GM10248 (cell line): ENCODE measurements at places on chromosomes 2 and 18.

DNA sequence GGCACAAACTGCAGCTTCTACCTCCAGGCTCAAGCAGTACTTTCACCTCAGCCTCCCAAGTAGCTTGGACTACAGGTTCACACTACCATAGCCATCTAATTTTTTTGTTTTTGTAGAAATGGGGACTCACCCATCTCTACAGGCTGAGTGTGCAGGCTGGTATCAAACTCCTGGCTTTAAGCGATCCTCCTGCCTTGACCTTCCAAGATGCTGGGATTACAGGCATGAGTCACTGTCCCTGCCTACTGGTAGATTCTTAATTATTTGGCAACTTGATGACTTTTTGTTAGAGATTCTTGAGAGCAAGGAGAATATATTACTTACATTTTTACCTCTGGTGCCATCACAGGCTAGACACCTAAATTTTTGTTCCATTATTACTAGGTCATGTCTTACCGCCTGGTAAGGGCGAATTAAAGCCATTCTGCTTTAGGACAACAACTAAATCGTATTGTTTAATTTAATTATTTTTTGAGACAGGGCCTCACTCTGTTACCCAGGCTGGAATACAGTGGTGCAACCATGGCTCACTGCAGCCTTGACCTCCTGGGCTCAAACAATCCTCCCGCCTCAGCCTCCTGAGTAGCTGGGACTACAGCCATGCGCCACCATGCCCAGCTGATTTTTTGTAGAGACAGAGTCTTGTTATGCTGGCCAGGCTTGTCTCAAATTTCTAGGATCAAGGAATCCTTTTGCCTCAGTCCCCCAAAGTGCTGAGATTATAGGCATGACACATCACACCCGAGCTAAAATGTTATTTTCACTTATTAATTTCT lies 15.7 kb downstream of the DYNC1I2 start:
- DNase-seq, result no peak

DNA sequence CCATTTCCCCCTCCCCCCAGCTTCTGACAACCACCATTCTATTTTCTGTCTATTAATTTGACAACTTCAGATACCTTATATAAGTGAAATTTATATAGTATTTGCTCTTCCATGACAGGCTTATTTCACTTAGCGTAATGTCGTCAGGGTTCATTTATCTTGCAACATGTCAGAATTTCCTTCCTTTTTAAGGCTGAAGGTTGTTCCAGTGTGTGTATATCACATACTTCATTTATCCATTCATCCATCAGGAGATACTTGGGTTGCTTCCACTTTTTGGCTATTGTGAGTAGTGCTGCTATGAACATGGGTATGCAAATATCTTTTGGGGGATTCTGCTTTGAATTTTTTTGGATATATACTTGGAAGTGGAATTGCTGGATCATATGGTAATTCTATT lies 7.4 kb downstream of the BCL2L11 start:
- no peak for DNase-seq

- DNase-seq, result no peak
Measured at GRCh38 chr2:197934261-197934933, 130.0 kb downstream of the PLCL1 start.

GRCh38 chr18:46528037-46528436 lies 129.0 kb downstream of the LOXHD1 start:
- DNase-seq, result no peak

DNA sequence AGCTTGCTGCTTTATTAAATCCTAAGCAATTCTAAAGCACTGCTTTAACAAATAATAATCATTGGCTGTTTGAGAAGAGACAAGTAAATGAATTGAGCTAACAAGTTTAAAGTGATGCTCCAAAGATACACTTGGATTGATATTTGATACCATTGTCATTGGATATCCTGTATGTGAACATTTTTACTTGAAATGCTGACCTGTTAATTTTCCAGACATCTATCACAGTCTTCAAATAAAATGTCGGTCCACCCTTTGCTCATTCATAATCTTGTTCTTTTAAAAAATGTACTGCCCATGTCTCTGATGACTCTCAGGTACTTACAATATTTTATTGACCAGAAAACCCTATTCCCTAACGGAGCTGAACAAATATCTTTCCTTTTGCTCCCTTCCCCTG lies 202.1 kb downstream of the DYSF start:
- DNase-seq, result no peak

GRCh38 chr2:72141032-72141645 lies 6.5 kb downstream of the CYP26B1 start:
- no peak for DNase-seq

DNA sequence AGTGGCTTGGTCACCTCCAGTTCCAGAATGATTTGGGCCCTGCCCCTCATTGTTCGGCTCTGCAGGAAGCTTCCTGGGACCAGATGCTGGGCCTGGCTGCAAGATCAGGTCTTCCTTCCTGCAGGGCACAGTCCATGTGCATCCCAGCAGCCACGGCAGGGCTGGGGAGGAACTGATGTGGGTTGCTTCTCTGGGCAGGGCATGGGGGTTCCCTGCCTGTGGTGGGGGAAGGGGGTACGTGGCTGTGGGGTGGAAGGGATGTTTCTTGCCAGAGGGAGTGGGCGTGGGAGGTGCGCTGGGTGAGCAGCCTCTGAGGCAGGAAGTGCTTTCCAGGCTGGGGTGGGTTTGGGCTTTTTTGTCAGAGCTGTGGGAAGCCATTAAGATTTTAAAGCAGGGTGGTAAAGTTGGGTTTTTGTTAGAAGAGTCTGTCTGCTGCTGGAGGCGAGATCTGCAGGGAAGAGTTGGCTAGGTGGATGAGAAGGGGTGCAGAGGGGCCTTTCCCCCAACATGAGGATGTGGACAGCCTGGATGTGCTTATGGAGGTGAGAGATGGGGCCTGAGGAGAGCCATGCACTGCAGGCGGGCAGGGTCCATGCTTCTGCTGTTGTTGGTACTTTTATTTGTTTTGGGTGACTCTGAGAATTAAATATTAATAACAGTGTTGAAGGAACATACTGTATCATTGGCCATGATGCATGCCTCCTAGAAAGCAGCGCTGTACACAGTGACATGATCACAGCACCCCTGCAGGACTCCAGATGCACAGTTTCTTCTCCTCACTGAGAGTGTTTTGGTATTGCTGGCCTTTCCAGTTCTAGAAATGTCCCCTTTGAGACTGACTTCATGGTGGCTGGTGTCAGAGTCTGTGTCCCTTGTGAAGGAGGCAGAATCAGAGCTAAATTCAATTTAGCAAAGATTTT lies 45.3 kb downstream of the DGKD start:
- DNase-seq, result no peak

- DNase-seq, result peak; percentile 56
Measured at GRCh38 chr2:37892436-37893114, 32.5 kb upstream of the RMDN2 start.

DNA sequence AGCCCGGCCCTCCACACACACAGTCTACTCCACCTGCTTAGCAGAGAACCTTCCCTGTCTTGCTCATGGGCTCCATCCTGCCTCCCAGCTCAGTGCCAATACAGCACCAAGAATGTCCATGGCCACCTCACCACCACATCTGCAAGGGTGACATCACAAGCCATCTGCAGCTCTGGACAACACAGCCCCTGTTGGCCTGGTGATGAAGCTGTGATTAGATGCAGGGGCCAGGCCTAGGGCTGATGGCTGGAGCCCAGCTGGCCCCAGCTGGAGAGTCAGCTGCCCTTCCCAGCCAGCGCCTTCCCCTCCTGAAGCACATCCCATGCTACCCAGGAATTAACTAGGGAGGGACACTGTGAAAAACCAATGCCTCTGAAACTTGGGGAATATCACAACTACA lies 91.1 kb downstream of the TTC32 start:
- DNase-seq, result no peak

- no peak for DNase-seq
Measured at GRCh38 chr2:75251896-75252295, 52.6 kb upstream of the TACR1 start.

DNA sequence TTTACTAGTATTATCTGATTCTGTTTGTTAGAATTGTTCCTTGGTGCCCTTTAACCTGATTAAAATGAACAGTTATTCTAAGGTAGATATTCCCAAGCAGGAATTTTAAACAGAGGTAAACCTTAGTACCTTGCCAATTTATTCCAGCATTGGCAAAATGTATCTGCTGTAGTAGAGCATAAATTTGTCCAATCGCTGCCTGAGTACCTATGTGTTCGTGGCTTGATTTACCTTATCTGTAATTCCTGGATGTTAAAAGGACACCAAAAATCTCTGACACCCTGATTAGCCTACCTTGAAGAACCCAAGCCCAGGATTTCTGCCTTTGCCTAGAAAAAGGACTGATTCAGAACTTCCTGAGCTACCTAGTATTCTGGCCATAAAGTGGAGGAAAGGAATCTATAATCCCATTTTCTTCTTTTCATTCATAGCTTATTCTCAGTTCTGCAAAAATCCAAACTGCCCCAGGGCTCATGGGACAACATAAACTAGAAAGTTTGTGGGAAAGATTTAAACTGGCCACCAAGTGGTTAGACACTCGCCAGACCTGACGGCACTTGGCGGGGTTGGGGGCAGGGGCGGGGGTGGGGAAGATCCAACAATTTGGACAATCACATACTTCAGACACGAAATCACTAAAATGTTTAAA lies 16.2 kb upstream of the ZCCHC2 start:
- DNase-seq, result no peak

- no peak for DNase-seq
Measured at GRCh38 chr2:78913257-78913656, 112.2 kb upstream of the REG3G start.

DNA sequence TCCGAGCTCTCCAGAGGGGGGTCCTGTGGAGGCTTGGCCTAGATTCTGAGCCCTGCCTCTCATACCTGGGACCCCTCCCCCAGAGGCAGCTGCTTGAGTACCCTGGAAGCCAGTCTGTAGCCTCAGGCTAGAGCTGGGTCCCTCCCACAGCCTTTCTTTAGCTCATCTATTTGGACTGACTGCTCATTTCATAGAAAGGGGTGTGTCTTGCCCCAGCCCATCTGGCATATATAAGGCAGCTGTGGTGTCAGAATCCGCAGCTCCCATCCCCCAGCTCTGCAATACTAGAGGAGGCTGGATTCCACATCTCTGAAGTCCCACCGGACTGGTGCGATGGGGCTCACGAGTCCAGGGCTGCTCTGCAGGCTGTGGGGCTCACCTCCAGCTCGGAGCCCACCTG lies 26.1 kb downstream of the MPHOSPH10 start:
- no peak for DNase-seq

DNA sequence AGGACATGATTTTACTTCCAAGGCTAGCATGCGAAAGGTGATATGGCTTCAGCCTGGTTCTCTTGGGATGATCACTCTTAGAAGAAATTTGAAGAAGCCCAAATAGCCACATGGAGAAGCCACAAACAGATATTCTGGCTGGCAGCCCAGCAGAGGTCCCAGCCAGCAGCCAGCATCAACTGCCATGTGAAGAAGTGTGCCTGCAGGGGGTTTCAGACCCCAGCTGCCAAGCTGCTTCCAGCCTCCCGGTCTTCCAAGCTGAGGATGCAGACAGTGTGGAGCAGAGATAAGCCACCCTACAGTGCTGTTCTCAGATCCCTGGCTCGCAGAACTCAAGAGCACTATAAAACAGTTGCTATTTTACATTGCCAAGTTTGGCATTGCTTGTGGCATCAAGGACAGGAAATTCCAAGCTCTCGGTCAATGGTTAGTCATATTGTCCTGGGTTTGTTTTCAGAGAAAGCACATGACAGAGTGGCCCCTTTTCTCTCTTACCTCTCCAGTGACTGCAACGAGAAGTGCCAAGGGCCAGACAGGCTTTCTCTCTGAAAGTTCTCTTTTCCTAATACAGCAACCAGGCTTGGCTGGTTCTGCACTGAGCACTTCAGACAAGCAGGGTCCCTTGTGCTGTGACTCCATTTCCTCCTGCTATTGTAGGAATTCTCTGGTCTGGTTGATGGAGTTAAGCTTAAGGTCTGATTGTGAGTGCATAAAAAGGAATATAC lies 223.7 kb downstream of the ANKRD30B start:
- DNase-seq, result no peak

GRCh38 chr18:42545825-42546224 lies 569.7 kb downstream of the RIT2 start:
- no peak for DNase-seq

- no peak for DNase-seq
Measured at GRCh38 chr2:27314709-27315108, 6.5 kb upstream of the UCN start.

GRCh38 chr18:50861617-50862016 lies 17.3 kb upstream of the ME2 start:
- no peak for DNase-seq

DNA sequence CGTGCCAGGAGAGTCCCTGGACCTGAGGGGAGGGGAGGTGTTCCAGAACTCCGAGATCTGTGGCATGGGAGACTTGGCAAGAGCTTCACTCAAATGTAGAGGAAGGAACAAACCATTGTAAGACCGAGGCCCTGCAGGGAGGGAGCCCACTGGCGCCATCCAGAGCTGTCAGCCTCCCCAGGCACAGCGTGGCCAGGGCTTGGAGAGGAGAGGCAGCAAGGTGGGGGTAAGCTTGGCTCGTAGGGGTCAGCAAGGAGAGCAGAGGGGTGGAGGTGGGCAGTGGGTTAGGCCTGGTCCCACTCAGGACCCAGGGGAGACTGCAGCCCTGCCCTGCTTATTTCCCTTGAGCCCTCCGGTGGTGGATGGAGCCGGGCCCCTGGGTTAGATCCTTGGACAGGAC lies 3.6 kb downstream of the TMEM177 start:
- no peak for DNase-seq

GRCh38 chr2:176544991-176545956 lies 276.0 kb downstream of the MTX2 start:
- no peak for DNase-seq

DNA sequence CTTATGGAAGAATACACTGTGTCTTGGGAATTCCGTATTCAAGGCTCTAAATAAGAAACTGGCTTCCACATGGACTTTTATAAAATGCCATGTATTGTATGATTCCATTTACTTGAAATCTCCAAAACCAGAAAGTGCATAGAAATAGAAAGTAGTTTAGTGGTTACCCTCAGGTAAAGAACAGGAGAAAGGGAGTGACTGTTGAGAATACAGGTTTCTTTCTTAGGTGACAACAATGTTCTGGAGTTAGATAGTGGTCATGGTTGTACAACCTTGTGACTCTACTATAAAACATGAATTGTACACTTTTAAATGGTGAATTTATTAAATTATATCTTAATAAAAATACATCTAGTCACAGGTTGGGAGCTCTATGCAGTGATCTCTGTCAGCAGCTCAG lies 481.8 kb downstream of the SPAG16 start:
- DNase-seq, result no peak

DNA sequence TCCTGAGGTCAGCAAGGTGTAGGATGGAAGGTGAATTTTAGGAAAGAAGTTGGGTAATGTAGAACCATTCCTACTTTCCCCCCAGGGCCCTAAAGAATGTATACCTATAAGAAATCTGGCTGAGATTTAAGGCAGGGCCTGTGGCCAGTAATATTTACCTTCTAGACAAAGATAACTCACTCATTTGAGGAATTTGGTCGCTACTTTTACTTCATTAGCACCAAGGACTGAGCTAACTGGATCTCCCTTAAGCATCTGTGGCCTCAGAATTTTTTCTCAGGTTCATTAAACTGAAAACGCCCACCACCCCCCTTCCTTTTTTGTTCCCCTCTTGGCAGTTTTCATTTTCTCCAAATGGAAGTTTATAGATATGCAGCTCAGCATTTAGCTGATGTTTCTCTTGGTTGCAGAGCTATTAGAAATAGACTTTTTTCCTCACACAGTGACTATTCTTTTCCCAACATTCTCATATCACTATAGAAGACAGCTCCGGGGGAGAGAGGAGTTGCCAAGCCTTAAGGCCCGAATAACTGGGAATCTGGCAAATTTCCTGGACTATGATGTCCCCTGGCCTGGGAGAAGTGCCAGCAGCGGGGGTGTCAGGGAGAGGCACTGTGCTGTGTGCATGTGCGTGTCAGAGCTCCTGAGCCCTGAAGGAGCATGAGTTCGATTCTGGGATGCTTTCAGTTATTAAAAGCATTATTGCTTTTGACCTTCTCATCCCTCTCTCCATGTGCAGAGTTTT lies 310.9 kb downstream of the PRKCE start:
- no peak for DNase-seq
